Inflammatory macrophage (primary cell): ENCODE measurements at places on chromosomes 1 and 21.

DNA sequence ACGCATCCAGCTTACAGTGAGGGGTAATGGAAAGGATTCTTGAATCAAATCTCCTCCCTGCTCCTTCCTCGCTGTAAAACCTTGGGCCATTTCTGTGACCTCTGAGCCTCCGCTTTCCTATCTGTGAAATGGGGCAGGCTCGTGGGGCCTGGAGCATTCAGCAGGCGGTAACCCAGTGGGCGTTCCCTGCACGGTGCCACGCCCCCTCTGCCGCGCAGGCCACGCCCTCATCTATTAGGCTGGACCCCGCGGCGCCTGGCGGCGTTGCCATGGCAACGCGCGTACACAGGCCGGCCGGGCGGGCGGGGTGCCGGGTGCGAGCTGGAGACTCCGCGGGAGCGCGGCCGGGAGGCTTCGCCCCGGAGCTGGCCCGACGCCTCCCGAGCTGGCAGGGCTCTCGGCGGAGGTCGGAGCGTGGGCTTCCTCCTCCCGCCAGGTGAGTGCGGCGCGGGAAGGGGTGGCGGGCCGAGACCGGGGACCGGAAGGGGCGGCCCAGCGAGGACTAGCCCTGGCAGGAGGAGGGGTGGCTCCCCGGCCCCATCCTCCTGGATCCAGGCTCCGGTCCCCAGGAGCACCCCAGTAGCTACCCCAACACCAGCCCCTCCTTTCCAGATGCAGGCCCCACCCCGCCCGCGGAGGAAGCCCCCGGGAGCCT lies at the start of gene FHAD1:
TSS of gene FHAD1 (plus strand) at position 264 of the 655 bp plus-strand sequence. CDS start 4,562 bp downstream, outside the sequence.
- DNase-seq: no peak

GRCh38 chr1:118004312-118004711 lies 74.8 kb downstream of the WDR3 start:
- no peak for DNase-seq

- no peak for DNase-seq
Observed at GRCh38 chr1:43372172-43372571, 4.4 kb upstream of the ELOVL1 start.

DNA sequence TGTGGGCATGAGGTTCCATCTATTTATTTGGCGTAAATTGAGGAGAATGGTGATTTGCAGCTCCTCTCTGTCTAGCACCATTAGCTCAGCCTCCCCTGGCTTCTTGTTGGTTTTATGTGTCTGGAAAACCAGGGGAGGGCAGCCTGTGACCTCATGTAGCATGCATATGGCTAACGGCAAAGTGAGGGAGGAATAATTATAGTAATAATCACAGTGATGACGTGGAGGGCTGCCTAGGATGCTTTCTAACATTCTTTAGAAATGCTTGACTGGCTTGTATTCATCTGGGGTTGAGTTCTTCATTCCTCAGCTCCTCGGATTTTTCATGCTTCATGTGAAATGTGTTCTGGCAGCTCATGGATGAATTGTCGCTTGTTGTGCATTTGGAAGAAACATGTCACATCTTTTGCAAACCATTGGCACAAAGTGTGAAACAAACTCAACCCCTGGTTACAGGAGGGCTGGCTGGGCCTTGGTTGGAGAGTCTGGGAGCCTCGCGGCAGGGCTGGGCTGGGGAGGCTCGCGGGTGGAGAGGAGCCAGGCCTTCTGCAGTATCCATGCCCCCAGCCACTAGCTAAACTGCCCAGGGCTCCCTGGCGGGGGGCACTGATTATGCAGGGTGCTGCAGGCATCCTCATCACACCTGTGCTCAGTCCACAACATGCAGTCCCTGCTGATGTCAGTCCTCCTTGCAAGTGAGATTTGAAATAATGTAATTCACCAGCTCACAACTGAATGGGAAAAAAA lies 149.6 kb downstream of the DISC1 start:
- DNase-seq: no peak

- no peak for DNase-seq
Observed at GRCh38 chr21:35222021-35222420, 172.9 kb upstream of the RUNX1 start.

- DNase-seq: no peak
Observed at GRCh38 chr1:57222801-57223200, 201.1 kb downstream of the DAB1 start.

GRCh38 chr21:41374177-41374712 lies 12.4 kb downstream of the MX2 start:
- DNase-seq: no peak

DNA sequence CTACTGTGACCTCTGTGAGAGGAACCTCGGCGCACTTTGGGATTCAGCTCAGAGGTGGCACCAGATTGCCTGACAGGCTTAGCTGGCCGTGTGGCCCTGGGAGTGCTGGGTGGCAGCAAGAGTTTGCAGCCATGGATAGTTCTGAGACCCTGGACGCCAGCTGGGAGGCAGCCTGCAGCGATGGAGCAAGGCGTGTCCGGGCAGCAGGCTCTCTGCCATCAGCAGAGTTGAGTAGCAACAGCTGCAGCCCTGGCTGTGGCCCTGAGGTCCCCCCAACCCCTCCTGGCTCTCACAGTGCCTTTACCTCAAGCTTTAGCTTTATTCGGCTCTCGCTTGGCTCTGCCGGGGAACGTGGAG lies 67.5 kb downstream of the DISC1 start:
- no peak for DNase-seq
